ENCODE measurements at places on chromosomes 11 and 22.

- no peak for DNase-seq
Observed at GRCh38 chr11:72769680-72770079, 17.5 kb upstream of the ARAP1 start.

- DNase-seq, result no peak
Observed at GRCh38 chr11:86119077-86119476, 50.2 kb upstream of the PICALM start.

GRCh38 chr11:1403721-1404460, 14.2 kb downstream of the BRSK2 start:
- DNase-seq, result no peak

- DNase-seq, result no peak
Observed at GRCh38 chr11:128902515-128903066, 11.4 kb downstream of the KCNJ5 start.

- DNase-seq, result peak; percentile 78
Observed at GRCh38 chr22:25564320-25564978, at the start of gene GRK3. TSS of gene GRK3 (plus strand) at chr22:25564675. CDS start at chr22:25565041, 366 bp downstream.

GRCh38 chr11:94961255-94961654, 12.1 kb downstream of the CWC15 start:
- no peak for DNase-seq

GRCh38 chr11:125551835-125552342, 17.4 kb upstream of the EI24 start:
- DNase-seq, result no peak

GRCh38 chr11:94885133-94885532, 88.2 kb downstream of the CWC15 start:
- DNase-seq, result no peak

DNA sequence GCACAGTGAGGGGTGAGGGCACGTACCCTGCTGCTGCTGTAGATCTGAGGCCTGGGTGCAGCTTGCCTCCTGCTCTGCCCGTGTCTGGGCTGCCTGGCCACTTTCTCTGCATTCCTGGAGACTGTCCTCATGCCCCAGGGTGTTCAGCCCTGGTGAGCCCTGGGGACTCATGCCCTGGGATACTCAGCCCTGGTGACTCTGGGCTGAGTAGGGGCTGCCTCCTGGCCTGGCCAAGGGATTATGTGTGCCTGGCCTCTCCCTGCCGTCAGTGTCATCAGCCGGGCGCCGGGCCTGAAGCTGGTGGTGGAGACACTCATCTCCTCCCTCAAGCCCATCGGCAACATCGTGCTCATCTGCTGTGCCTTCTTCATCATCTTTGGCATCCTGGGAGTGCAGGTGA, 94.7 kb downstream of the CACNA1I start:
- no peak for DNase-seq

- no peak for DNase-seq
Observed at GRCh38 chr11:34836958-34837856, 79.0 kb downstream of the APIP start.
